ENCODE measurements at places on chromosomes 1 and 21.

DNA sequence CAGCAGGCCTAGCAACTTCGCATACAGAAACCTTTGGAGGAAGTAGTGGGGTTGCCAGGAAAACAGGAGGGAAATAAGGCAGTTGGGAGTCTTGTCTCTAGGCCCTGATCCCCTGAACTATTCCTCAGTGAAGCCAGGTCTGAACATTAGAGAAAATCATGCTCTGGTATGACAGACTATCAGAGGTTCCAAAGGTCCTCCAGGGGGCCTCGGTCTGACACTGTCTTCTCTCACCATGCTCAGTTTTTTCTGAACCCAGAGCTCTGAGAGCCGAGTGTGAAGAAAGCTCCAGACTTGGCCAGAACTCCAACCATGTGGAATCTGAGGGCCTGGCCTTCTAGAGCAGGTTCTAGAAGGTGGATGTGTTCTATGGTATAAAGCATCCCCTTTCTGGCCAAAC is 4.0 kb downstream of the TOMM40L start:
- no peak for DNase-seq

DNA sequence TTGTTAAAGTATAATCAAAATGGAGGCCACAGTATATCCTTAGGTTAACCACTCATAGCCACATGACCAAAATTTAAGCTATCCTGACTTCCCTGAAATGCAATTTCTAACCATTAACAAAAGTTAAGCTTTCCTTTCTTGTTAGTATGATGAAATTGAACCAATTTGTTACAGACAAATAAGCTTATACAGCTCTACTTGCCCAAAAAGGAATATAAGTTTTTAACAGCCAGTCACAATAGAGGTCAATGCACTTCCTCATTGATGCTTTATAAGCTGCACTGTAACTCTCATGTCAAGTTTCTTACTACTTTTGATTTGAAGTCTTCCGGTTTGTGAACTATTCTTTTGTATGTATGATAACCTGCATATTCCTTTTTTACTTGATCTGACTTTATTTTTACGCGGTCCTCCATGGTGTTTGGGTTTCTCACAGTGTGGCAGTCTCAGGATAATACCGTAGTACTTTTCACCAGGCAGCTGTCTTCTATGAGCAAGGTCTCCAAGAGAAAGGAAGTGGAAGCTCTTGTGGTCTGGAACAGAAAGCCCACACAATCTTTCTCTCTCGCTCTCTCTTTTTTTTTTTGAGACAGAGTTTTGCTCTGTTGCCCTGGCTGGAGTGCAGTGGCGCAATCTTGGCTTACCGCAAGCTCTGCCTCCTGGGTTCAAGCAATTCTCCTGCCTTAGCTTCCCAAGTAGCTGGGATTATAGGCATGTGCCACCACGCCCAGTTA is 331.6 kb downstream of the SRGAP2C start:
- DNase-seq: no peak

- DNase-seq: no peak
Measured at GRCh38 chr1:44842862-44843655, at the start of gene PTCH2. Gene PTCH2, minus strand, starts transcription at chr1:44843253. Its CDS starts 321 bp downstream, at chr1:44842932.

DNA sequence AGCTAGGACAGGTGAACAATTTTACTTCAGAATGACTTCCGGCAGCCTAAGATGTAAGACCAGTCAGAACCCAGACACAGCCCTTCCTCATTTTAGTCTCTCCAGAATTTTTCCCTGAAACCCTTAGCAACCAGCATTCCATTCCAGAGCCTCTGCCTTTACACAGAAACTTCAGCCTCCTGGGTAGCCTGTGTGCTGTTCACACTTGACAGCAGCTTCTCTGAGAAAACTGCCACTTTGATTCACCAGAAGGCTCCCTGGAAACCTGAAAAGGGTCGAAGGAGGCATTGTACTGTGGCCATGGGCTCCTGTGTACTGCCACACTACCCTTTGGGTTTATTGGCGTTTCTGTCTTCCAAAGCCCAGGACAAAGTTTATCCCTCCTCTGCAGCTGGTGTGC is 17.4 kb downstream of the HYI start:
- DNase-seq: no peak

- DNase-seq: no peak
Measured at GRCh38 chr1:193754151-193754550, 567.7 kb upstream of the B3GALT2 start.

- DNase-seq: no peak
Measured at GRCh38 chr1:197618061-197618460, 157.2 kb downstream of the DENND1B start.

GRCh38 chr1:162627662-162628296 is 4.5 kb upstream of the DDR2 start:
- no peak for DNase-seq

DNA sequence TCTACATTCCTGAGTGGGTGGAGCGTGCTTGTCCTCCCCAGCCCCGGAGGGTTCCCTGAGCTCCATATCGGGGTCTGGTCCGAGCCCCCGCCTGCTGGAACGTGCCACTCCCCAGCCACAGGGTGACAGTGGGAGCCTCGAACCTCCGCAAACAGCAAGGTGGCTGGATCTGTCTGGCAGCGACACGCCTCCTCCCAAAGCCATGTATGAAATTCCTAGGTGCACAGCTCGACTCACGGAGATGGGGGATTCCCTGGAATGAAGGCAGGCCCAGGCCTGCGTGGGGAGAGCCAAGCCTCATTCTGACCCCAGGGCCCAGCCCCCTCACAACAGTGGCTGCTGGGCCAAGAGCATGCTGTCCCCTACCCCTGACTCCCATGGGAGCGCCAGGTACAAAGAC is 32.9 kb downstream of the TP73 start:
- DNase-seq: no peak

- no peak for DNase-seq
Measured at GRCh38 chr1:155458111-155458510, 104.5 kb downstream of the ASH1L start.

DNA sequence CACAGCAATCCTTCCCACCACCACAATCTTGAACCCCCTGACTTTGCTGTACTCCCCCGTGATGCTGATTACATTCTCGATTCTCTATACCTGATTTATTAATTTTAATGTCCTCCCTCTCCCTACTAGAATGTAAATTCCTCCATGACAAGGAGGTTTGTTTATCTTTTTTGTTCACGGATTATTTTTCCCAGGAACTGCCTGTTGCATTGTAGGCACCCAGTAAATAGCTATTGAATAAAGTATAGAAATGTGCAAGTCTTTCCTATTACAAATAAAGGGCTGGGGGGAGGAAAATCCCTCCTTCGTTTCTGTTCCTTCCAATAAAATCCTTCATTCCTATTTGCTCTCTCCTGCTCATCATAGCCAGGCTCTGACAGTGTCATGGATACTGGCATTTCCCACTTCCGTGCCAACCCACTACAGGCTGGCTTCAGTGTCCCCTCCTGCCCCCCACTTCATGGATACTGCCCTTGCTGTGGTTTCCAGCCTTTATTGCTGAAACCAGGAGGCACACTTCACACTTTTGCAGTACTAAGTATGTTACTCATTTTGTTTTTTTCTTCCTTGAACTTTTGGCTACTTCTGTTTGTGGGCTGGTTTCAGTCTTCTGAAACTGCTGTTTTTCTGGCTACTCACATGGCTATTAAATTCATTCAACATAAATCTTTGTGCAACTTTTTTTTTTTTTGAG is 7.5 kb downstream of the KIF1B start:
- no peak for DNase-seq

- no peak for DNase-seq
Measured at GRCh38 chr21:34858559-34858958, 189.8 kb downstream of the CLIC6 start.

DNA sequence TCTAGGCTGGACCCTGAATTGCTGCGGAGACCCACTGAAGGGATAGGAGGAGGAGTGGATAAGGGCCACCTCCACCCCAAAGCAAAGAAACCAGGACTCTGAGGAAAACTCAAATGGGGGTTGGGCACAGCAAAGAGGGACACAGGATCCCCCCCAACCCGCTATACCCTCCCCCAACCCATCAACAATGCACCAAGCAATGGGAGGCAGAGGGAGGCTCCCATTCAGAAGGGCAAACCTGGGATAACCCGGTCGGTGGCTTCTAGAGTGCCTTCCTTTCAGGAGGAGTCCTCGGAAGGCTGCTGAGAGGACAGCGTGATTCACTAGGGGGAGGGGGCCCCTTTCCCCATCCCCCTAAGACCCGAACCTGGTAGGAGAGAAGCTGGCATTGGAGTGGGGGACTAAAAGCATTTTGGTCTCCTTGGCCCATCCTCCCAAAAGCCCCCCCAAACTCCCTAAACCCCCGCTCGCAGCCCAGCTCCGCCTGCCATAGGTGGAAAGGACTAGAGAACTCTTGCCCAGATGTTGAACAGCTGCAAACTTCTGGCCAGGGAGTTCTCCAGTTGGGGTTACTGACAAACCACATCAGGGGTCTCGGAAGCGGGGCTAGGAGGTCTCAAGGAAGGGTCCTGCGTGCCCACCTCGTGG is 1.3 kb downstream of the MEF2D start:
- DNase-seq: no peak

- no peak for DNase-seq
Measured at GRCh38 chr1:162892906-162893611, 32.1 kb upstream of the CCDC190 start.

GRCh38 chr21:27023186-27023585 is 56.3 kb upstream of the ADAMTS5 start:
- DNase-seq: no peak

GRCh38 chr1:24080131-24080530 is 31.8 kb downstream of the MYOM3 start:
- DNase-seq: no peak
